ENCODE measurements at places on chromosomes 6 and 20.
A peak's percentile ranks its signal among the peaks of the same experiment; 100 is the strongest.

DNA sequence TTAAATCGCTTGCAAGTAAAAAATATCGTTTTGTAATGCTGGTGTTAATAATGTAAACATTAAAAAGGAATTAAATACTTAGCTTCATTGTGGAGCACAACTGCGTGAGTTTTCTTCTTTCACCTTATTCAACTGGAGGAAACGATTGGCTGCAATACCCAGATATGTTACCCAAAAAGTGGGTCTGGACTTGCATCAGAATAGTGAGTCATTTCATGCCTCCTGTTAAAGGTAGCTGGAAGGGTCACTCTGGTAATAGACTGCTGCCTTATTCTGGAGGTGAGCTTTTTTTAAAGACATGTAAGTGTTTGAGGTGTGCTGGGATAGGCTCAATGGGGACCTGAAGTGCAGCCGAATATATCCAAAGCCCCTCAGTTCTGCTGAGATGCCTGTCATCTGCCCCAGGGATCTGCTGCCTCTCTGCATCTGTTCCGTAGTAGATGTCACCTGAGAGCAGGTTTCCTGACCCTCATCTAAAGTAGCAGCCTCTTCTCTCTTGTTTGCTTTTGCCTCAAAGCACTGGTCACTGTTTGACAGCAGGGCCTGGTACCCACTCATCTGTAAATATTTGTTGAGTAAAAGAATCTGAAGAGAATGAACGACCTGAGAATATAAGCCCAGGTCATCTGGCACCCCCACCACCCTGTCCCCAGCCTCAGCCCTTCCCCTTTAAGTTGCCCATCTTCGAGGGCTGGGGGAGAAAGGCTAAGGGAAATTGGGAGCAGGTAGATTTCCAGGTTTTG is 5.6 kb upstream of the UQCC2 start:
- no peak for DNase-seq

GRCh38 chr20:361561-361960 is 14.7 kb downstream of the NRSN2 start:
- DNase-seq: no peak

DNA sequence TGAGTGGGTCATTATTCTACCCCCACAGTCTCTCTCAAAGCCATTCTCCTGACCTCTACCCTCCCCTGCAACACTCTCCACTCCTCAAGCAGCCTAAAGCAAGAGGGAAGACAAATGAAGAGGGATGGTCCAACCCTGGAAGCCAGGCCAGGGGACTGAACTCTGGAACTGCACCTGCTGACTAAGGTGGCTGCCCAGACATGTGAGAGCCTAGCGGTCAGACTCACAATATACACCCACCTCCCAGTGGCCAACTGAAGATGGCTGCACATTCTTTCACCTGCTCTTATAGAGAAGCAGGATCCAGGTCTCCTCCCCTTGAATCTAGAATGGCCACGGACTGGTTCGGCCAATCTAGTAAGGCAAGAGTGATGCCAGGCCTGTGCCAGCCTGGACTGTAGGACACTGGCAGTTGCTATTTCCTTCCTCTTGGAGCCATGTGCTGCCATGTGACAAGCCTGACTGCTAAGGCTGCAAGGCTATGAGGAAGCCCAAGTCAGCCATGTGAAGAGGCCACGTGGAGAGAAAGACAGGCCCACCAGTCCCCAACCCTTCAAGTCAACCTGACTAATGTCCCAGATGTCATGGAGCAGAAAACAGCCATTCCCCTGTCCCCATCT is 31.8 kb downstream of the ACSS1 start:
- no peak for DNase-seq

DNA sequence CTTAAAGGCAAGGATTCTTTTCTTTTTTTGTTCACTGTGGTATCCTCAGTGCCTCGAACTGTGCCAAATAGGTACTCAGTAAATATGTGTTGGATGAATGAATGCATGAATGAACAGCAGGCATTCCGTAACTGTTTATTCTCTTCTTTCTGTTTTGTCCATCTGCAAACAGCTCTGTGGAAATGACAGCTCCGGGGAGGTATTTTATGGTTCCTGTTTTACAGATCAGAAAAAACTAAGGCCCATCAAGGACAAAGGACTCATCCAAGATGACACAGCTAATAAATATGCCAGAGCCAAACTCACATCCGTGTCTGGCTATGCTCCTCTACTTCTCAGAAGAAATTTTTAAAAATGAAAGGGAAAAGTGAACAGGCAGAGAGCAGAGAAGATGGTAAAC is 21.0 kb downstream of the JPH2 start:
- no peak for DNase-seq

DNA sequence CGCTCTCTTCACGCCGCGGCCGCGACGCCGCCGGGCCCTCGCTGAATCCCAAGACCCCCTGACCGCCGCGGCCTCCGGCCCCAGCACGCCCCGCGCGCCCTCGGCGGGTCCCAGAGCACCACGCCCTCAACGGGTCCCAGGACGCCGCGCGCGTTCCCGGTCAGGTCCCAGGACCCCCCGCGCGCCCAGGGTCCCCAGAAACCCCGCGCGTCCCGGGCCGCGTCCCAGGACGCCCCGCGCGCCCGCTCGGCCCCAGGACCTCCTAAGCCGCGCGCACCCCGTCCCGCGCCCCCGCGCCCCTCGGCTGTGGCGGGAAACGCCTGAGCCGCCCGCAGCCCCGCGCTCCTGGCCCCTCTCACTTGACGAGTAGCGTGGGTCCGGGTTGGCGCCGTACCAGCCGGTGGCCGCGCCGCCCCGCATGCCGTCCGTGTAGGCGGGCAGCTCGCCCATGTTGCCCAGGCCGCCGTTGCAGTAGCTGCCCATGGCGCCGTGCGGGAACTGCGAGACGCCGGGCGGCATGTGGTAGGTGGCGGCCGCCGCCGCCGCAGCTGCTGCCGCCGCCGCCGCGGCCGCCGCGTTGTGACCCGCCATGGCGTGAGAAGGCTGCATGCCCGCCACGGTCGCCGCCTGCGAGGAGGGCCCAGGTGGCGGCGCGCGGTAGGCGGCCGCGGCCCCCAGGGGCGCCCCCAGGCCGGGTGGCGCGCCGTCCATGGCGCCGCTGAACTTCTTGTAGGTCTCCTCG is 556 bp downstream of the NKX2-4 start:
- DNase-seq: no peak

GRCh38 chr6:98836025-98836961 is 1.9 kb downstream of the POU3F2 start:
- DNase-seq: no peak

- no peak for DNase-seq
Measured at GRCh38 chr6:126067073-126067472, 80.7 kb downstream of the TRMT11 start.

DNA sequence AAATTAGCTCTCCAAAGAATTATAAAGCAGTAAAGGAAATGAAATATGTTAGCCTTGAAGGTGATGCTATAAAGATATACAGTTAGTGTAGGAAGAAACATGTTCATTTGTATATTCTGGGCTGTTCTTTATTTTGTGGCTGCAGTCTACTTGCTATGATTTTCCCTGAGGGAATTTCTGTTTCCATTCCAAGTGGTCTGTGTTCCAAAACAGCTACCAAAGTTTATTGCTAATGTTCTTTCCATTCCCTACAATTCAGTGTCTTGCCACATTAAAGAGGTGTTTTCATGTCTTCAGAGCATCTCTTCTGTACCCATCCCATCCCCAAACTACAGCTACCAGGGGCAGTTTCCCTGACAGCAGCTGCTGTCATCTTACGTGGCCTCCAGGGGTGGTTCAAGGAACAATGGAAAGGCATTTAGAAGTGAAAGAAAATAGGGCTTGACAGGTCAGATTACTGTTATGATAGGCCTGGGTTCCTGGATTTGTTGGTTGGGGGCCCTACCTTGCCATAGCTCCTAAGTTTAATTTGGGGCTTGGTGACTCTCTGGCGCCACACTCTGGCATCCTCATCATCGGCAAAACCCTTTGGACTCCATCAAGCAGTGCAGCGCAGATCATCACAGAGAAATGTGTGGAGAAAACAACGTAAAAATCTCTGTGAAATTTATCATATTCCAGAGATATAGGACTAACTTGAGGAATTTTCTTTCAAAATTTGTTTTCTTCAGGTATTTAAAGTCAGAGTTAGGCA is 33.8 kb upstream of the AIG1 start:
- peak; percentile 44 for DNase-seq

DNA sequence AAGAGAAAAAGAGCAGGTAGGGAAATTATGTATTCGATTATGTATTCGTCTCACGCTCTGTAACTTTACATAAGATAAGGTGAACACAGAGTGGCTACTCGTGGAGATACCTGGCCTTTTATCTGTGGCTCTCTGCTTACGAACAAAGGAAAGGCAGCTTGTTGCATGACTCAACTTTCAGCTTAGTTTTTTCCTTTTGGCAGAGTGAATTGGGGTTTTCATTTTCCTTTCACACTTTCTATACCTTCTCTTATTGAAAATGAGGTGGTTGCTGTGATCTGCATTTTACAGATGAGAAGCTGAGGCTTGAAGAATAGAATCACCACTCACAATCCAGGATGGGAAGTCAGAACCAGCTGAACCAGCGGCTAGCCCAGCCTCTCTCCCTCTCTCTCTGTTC is 13.3 kb upstream of the KCNK15 start:
- no peak for DNase-seq

DNA sequence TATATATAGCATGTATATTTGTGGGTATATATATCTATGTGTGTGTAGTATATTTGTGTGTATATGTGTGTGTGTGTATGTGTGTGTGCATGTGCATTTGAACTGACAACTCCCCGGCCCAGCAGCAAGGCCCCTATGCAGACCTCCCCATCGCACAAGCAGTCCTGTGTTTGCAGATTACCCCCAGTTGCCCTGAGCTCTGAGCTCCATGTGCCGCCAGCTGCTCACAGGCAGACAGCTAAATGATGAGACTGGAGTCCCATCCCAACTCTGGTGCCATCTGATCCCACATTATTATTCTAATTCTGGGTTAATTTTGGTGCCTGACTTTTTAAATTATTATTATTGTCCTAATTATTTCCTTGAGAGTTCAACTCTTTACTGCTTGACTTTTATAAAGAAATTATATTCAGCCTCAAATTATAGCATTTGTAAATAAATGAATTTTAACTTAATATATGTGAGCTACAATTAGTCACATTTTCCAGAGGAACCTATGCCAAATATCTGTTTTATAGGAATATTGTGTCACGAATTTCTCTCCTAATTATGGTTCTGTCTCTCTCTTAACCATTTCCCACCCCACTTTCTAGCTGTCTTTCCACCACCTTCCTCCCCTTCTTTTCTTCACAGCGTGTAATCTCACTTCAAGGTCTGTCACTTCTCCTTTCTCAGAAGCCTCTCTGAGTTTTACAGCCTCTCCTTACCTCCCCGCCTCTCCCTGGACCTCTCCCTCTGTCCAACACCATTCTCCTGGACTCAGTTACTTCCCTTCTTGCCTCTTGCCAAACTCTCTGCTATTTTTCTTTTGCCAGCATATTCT is 90.6 kb upstream of the SYNDIG1 start:
- DNase-seq: no peak

DNA sequence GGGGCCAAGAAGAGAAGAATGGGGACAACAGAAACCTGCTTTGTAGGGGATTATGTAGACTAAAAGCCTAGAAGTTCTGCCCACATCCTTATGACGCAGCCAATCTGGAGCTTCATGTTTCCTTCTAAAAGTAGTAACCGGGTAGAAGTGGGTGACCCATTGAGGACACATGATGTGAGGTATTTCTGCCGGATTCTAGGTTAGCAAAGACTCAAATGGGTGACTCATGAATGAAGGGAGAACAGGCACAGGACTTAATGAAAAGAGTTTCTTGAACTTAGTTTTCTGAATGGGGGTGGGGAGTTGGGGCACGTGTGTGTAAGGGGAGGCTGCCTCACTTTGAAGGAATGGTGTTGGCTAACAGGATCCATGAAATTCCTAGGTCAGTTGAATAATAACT is 68.8 kb downstream of the CDS2 start:
- DNase-seq: no peak

- no peak for DNase-seq
Measured at GRCh38 chr6:129662406-129662766, 47.6 kb downstream of the ARHGAP18 start.

DNA sequence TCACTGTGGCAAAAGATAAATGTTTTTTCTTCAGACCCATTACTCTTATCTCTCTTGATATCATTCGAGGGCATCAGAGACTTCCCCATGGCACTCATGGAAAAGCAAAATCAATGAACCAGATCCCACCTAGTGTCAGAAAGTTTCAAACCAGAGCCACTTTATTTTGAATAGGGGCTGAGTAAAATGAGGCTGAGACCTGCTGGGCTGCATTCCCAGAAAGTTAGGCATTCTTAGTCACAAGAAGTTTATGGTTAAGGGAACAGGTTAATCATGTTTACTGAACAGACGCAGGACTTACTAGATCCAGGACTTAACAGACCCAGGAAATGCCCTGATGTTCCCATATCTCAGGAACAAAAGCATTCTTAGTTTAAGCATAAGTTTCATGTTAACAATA is 369.9 kb downstream of the BTBD3 start:
- DNase-seq: no peak

- no peak for DNase-seq
Measured at GRCh38 chr6:111540681-111541025, 57.6 kb upstream of the REV3L start.
